Non-pigmented ciliary epithelial cell (primary cell): ENCODE measurements at places on chromosomes 16 and 17.

DNA sequence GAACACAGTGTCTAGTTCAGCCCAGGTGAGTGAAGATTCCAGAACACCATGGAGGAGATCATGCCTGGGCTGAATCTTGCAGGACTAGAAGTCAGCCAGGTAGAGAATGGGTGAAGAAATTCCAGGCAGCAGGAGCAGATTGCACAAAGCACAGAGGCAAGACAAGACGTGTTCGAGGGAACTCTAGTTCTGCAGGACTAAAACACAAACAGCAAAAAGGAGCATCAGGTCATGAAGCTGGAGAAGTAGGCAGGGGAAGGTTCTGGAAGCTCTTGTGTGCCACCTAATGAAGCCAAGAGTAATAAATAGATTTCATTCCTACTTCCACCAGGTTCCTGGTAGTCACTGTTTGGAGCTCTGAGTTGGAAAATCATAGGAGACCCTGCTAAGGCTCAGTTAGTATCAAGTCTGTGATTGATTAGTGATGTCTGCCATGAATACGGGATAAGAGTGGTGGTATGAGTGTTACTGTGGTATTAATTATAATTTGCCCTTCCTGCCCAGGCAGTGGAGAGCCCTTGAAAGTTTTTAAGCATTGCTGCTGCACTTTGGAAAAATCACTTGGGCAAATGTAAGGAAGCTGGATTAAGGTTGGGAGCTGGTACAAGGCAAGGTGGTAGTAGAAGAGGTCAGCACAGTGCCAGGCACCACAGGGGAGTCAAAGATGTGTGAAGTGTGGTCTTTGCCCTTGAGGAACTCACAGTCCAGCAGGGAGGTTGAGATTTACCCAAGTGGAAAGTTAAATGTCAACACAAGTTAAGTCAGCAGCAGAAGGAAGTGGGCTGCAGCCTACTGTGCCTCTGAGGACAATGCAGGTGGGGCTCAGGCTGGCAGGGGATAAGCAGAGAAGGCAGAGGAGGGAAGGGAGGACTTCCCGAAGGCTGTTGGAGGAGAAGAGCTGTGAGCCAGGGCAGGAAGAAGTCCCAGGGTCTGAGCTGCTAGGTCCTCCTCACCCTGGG lies 13.5 kb upstream of the FOXN1 start:
- no peak for DNase-seq

DNA sequence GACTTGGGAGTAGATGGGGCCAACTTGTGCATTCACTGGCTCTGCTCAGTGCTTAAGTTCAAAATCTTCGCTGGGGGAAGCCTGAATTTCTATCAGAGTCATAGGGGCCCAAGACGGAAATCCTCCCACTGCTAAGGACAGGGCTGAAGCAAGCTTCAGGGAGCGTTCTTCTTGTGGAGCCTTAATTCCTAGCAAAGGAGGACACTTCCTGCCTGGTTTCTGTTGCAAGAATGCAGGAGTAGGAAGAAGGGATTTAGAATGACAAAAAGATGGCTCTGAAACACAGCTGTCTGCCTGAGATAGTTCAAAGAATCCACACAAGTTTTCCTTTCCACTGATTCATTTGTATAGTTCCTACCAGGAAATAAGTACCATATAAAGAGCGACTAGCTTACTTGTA lies 26.4 kb downstream of the PSME3IP1 start:
- DNase-seq: no peak

- no peak for DNase-seq
Measured at GRCh38 chr16:49603956-49604355, 230.4 kb downstream of the C16orf78 start.

GRCh38 chr17:41060052-41060604 lies at the start of gene KRTAP2-3:
KRTAP2-3 (minus strand) TSS chr17:41060114; CDS start chr17:41060050, 64 bp downstream.
- peak; percentile 92 for DNase-seq

GRCh38 chr17:44543213-44543904 lies 13.9 kb upstream of the FZD2 start:
- DNase-seq: peak; percentile 82

- no peak for DNase-seq
Measured at GRCh38 chr17:28113269-28113668, 70.8 kb downstream of the NLK start.

DNA sequence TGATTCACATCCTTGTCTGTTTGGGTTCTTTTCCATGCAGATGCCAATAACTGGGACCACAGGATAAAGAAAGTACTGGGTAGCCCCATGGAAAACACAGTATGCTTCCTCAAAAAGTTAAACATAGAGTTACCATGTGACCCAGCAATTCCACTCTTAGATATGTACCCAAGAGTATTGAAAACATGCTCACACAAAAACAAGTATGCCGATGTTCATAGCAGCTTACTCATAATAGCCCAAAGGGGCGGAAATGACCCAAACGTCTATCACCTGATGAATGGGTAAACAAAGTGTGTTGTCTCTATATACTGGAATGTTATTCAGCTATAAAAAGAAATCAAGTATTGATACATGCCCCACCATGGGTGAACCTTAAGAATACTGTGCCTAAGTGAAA lies 55.4 kb downstream of the CYB5B start:
- DNase-seq: no peak
